ENCODE measurements at places on chromosomes 2 and 18. TPM values are rescaled to one million over a fixed set of nuclear protein-coding genes. Genes with fewer than 3 reads are reported as not detected.

Gene LHCGR
- not detected for total RNA-seq

Gene MREG
- 7.0 TPM for total RNA-seq

Gene PDE1A
- total RNA-seq, result not detected

Gene DDX18
- 79.1 TPM for total RNA-seq

Gene ZSWIM2
- total RNA-seq, result not detected

Gene COL6A3
- 0.45 TPM for total RNA-seq

Gene MAP2
- total RNA-seq, result not detected

Gene ARHGEF4
- 5.4 TPM for total RNA-seq

Gene SLC39A6
- 18.4 TPM for total RNA-seq

Gene RUFY4
- 3.0 TPM for total RNA-seq

Gene HOXD13
- not detected for total RNA-seq

Gene CYP26B1
- total RNA-seq, result not detected

Gene DSG1
- total RNA-seq, result not detected

Gene CHPF
- 7.7 TPM for total RNA-seq

Gene AQP12A
- total RNA-seq, result not detected

Gene SCN1A
- not detected for total RNA-seq

Gene CLEC4F
- not detected for total RNA-seq

Gene IL1R2
- not detected for total RNA-seq

Gene IGFBP5
- 0.14 TPM for total RNA-seq

Gene ZSCAN30
- 18.8 TPM for total RNA-seq

Gene KHK
- 13.7 TPM for total RNA-seq

Gene ANKRD30BL
- total RNA-seq, result not detected

Gene SLC9A2
- not detected for total RNA-seq

Gene RSAD2
- total RNA-seq, result 105 TPM

Gene EFEMP1
- total RNA-seq, result not detected

Gene FBXO36
- 1.1 TPM for total RNA-seq

Gene MALL
- not detected for total RNA-seq

Gene FIGN
- not detected for total RNA-seq

Gene FARP2
- 18.3 TPM for total RNA-seq

Gene AGAP1
- 2.4 TPM for total RNA-seq

Gene ABCG5
- not detected for total RNA-seq

Gene NDUFB3
- total RNA-seq, result 115 TPM

Gene CRYGD
- not detected for total RNA-seq

Gene HJURP
- total RNA-seq, result 109 TPM
